ENCODE measurements at places on chromosomes 6 and 20.

- no peak for DNase-seq
Measured at GRCh38 chr6:38552121-38552520, 87.6 kb downstream of the BTBD9 start.

DNA sequence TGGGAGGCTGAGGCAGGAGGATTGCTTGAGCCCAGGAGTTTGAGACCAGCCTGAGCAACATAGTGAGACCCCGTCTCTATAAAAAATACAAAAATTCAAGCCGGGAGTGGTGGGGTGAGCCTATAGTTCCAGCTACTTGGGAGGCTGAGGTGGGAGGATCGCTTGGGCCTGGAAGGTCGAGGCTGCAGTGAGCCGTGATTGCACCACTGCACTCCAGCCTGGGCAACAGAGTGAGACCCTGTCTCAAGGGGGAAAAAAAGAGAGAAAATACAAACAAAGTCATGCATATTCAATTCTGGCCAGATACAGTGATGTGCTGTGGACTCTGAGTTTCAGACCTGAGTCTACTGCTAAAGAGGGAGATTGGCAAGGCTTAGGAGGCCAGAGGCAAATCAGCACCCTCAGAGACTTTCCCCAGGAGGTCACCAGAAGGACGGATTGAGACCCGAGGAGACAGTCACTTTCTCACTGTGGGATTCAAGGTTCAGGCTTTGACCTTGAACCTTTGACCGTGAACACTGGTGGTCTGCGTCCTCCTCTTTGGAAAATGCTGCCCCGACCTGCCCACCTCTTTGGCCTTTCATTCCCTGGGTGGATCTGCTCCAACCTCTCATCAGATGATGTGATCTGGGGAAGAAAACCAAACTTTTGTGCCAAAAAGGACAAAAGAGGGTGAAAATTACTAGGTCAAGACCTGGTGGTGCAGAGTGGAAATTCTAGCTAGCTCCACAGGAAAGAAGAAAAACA lies 31.2 kb downstream of the TGM2 start:
- no peak for DNase-seq

DNA sequence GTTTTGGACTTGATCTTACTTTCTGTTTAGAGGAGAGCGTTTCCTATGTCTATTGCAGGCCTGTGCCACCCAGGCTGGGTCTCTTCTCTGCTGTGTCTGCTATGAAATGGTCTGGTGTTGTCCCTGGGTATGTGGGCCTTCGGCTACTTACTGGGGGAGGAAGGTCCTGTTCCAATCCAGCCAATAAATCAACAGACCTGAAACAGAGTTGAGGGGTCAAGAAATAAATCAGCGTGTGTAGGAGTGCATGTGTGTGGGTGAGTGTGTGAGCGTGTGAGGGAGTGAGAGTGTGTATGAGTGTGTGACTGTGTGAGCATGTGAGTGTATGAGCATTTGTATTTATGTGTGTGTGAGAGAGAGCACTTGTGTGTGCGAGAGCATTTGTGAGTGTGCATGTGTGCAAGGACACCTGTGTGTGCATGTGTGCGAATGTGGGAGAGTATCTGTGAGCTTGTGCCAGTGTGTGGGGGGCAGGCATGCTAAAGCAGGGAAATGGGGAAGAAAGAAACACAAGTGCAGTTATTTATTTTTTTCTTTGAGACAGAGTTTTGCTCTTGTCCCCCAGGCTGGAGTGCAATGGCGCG lies 86.3 kb upstream of the PMEPA1 start:
- no peak for DNase-seq

DNA sequence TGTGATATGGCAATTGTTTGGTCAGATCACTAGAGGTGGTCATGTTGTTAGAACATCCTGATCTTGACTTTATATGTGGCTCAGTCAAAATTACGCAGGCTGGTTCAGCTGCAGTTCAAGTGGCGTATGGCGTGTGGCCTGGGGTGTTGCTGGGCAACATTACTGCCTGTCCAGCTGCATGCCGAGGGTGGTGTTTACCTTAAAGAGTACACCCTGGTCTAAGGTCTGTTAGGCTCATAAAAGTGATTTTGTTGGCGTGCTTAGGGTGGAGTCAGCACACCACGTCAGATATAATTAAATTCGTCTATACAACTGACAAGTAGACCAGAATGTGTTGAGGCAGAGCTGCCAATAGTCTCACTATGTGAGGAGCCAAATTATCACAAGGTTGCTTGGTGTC lies 55.6 kb upstream of the NEDD9 start:
- DNase-seq: peak; percentile 91

- no peak for DNase-seq
Measured at GRCh38 chr6:148044261-148044751, 298.3 kb upstream of the SASH1 start.

DNA sequence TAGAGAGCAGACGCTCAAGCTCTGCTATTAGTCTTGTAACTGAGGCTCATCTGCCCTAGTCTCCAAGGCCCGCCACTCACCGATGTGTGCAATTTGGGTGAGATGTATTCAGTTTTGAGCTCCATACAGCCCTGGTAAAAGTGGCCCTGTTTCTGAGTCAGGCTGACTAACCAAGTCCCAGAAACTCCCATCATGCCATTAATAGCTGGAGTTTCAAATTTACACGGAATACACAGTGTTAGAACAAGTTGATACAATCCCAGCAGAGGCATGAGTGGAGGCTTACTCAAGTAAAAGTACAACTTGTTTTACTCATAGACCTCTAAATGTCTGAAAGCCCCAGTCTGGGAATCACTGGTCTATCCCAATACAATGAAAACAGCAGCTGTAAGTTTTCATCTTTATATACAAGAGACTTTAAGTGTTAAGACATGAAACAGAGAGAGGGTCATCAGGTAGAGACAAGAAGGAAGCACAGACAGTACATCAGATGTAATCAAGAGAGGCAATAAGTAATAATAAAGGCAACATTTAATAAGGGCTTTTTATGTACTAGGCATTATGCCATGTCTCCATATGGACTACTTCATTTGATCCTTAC lies 42.4 kb downstream of the RTN4IP1 start:
- DNase-seq: no peak

DNA sequence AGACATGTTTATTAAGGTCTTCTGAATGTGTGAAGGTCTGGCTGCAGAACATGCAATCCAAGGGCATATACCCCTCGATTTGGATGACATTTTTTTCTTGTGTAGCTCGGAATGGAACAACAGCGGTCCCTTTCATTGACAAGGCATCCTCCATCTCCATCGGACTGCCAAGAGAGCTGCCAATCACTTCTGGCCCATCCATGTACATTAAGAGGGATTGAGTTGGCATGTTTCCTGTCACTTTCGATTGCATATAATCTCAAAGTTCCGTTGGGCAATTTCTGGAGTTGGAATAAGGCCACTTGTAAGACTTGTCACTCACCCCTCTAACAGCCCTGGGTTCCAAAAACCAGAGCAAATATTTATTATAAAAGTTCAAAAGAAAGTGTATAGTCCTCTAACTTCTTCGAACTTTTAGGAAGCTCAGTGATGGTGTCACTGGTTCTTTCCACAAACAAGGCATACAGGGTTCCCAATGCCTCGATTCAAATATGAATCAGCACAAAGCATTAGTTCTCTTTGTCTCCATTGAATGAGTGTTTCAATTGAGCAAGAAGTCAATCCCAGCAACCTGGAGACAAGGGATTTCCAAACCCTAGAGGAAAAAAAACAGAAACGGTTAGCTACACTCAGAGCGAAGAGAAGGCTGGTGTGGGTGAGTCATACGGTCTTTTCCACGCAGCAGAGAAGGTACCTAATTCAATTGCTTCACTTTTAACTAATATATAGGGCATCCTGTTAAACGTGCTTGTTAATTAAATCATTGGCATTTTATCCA lies 10.9 kb downstream of the ZNF217 start:
- DNase-seq: no peak

GRCh38 chr6:43280234-43280633 lies 17.8 kb upstream of the SLC22A7 start:
- DNase-seq: no peak

GRCh38 chr6:56040223-56040622 lies 164.8 kb upstream of the BMP5 start:
- no peak for DNase-seq

- DNase-seq: no peak
Measured at GRCh38 chr6:97032955-97033354, 108.4 kb downstream of the KLHL32 start.

DNA sequence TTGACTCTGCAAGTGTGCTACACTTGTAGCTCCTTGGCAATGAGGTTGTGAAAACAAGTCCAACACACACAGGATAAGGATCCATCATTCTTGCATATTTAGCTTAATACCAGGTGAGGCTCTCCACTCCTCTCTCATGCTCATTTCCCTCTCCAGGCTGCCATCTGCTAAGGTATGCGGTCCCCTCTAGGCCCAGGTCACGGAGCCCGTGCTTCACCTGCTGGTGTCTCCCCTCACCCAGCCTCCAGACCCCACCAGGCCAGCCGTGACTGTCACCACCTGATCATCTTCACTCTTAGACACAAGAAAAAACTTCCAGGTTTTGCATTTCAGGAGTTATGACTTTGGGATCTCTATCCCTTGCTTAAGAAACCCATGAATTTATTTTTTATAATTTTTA lies 14.2 kb upstream of the NCR2 start:
- no peak for DNase-seq

DNA sequence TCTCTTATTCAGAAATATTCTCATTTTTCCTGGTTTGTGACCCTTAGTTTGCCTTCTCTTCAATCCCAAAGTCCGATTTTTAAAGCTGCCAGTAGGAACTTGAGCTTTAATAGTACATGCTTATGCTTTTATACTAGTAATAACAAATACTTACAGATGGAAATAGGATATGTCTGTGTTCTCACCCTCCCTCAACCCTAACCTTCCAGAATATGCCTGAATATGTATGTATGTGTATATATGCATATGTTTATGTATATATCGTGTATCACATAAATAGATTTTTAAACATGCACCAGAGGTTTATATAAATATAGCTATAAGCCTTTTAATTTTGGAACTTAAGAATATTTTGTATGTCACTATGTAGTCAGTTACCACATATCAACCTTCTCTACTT lies 38.8 kb downstream of the CDYL start:
- DNase-seq: no peak

GRCh38 chr6:85482905-85483700 lies 33.2 kb downstream of the NT5E start:
- DNase-seq: peak; percentile 32

DNA sequence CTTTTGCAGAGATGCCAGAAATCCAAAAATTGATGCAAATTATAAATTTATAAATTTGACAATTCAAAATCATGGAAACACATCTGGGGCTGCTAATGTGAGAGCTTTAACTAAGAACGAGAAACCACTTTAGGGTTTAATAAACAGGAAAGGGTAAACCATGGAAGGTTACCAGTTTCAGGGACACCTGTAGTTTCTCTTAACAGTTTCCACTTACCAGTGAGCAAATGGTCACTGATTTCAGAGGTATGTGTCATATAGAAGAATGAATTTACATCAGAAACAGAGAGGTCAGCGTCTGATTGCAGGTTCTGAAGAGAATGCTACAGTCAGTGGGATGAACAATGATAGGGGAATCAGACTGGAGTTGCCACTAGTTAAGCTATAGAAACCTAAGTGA lies 24.8 kb upstream of the PCSK2 start:
- DNase-seq: no peak

DNA sequence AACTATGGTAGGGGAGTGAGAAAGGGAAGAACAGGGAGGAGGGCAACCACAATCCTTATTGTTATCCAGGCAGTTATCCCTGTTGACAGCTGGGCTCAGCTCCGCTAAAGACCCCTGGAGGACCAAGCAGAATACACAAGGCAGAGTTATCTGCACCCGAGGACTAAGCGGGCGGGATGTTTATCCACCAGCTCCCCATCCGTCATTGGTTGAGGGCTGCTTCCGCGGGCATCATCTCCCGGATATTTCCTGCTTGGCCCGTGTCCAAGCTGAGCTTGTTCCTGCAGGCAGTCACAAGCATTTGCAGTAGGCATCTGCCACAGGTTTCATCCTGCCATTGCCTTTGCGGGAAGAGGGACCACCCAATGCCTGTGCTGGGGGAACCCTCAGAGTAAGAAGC lies 102.1 kb downstream of the DLGAP4 start:
- peak; percentile 66 for DNase-seq

- no peak for DNase-seq
Measured at GRCh38 chr20:14062171-14062570, 66.9 kb downstream of the MACROD2 start.

- peak; percentile 93 for DNase-seq
Measured at GRCh38 chr6:21587179-21587960, 6.2 kb upstream of the SOX4 start.

DNA sequence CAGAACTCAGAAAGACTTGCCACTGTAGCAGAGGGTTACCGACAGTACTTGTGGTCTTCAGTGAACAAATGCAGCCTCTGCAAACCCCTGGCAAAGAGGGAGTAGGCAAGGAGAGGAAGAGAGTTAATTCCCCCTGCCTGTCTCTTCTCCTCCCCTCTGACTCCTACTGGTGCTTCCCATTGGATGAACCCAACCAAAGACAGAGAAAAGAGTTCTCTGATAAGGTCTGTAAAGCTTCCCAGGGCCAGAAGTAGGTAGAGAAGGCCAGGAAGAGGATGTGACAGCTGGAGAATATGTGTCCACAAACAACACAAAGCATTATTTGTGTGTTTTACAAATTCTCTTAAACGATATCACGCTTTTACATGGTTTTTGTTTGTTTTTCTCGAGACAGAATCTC lies 72.8 kb upstream of the SHLD1 start:
- DNase-seq: no peak

DNA sequence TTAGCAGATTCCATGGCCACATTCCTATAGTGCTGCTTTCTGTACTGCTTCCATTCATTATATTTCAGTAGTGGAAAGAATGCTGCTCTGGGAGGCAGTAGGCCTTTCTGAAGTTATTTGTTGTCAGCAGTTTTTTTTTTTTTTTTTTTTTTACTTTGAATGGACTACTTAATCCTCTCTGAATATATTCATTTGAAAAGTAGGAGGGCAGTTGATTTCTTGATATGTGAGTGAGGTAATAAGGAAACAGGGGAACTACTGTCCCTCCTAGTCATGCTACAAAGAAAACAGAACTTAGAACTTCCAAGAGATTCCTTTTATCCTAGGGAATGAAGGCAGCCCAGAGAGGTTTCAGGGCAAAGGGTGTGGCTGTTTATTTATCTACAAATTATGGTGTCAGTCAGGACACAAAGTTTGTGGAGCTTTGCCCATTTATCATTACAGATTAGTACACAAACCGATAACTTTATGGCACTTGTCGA lies 155.9 kb downstream of the JARID2 start:
- no peak for DNase-seq

- no peak for DNase-seq
Measured at GRCh38 chr6:42440778-42441696, 10.7 kb downstream of the TRERF1 start.

DNA sequence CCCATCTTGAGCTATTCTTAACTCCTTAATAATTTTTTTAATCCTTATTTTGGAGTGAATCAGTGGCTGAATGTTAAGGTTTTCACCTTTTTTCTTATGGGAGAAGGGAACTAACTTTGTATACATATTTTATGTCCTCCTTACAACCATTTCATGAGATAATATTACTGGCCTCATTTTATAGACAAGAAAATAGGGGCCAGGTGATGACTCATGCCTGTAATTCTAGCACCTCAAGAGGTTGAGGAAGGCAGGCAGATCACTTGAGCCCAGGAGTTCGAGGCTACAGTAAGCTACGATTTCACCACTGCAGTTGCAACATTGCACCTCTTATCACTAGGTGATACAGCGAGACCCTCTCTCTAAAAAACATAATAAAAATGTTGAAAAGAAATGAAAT lies 128.7 kb downstream of the TMEM242 start:
- DNase-seq: peak; percentile 13
